Left colon (tissue), 2 donors: ENCODE measurements at places on chromosomes 6 and 20.
A peak's percentile ranks its signal among the peaks of the same experiment; 100 is the strongest.

GRCh38 chr6:168050225-168050880 lies 28.7 kb downstream of the FRMD1 start:
- no peak for DNase-seq

DNA sequence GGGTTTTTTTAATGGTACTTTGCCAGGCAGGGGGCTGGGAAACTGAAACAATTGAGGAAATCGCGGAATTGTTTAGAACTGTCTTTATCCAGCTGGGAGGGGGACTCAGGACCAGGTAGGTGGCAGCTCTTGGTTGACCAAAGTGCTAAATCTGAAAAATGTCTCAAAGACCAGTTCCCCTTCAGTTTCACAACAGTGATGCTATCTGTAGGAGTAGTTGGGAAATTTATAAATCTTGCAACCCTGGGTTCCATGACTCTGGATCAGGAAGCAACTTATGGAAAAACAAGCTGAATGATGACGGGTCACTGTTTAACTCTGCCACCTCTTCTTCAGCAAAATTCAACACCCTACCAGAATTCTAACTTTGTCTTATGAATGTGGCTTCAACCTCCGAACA lies 99.7 kb downstream of the FAM50B start:
- no peak for DNase-seq

DNA sequence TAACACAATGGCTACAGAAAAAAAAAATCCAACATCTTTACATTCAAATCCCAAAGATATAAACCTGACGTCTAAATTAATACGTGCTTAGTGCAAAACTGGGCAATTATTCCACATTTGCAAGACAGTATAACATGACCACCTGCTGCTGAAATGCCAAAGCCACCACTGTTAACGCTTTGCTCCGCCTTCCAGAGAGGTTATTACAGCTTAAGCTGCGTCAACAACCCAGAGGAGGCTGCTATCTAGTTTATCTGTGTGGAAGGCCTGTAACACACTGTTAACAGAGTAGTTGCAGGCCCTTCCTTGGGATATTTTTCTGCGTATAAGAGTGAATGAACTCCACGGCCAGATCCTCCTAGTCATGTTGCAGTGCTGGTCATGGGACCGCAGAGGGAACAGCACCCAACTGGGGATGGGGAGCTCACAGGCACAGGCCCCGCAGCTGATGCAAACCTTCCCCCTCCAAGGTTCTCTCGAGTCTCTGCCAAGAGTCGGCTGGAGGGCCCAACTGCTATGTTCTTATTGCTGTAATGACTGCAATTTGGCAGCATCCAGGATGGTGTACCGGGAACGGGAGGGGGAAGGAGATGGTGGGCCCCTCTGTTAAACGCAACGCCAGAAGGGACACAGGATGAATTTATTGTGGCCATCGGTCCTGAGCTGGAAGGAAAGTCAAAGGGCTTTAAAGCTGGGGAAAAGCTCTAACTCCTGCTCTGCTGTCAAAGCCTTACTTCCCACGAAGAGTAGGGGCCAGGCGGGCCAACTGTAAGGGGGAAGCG lies 993 bp upstream of the NCOA7 start:
- DNase-seq = peak; percentile 66

GRCh38 chr6:13480631-13481501 lies 6.5 kb downstream of the GFOD1 start:
- DNase-seq = no peak

DNA sequence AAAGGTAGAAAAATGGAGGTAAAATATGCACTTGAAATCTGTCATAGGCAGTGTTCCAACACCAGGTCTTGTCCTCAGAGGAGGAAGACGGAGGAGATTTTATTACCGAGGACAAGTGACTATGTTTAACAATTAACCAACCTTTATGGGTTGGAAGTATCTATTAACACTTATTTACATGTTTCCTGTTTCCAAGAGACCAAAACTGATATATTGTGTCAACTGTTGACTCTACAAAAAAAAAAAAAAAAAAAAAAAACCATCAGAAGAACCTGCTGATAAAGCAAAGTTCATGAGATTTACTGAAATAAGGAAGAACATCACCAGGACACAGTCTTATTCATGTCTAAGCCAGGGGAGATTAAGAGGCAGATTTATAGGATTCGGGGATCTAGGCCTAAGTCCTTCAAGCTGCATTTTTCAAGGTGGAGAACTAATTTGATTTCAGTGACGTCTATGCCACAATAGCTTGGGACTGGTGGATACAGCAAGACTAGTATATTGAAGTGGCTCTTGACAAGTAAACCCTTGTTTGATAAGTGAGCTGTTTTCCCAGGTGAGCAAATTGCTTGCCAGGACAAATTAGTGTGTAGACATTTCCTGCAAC lies 126.6 kb upstream of the NAA20 start:
- DNase-seq = no peak

DNA sequence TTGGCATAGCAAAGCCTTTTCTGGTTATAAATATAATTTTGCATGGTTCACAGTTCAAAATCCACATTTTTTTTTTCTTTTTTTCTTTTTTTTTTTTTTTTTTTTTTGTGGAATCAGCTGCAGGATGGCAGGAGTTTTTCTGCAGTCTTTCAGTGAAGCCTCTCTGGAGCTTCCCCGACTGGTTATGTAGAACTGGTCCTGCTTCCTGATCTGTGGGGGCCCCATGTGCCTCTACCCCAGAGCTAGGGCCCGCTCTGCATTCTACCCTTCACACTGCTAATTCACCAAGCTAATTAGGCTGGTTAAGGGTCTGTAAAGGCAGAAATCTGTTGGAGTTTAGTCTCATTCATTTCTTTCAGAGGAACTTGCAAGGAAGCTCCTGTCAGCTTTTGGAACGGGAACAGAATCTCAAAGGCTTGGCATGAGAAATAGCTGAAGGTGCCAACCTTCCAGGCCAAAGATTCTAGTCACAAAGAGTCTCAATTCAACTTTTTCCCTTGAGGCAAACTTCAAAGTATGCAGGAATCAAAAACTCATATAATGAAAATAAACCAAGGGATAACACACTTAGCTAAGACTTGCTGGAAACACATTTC lies 45.5 kb downstream of the HMGN3 start:
- DNase-seq = no peak

- no peak for DNase-seq
Measured at GRCh38 chr6:115971785-115972184, 88.9 kb downstream of the FRK start.

- DNase-seq = no peak
Measured at GRCh38 chr6:77653816-77654215, 977 bp downstream of the MEI4 start.

- DNase-seq = no peak
Measured at GRCh38 chr6:4727217-4727616, 49.0 kb upstream of the CDYL start.

DNA sequence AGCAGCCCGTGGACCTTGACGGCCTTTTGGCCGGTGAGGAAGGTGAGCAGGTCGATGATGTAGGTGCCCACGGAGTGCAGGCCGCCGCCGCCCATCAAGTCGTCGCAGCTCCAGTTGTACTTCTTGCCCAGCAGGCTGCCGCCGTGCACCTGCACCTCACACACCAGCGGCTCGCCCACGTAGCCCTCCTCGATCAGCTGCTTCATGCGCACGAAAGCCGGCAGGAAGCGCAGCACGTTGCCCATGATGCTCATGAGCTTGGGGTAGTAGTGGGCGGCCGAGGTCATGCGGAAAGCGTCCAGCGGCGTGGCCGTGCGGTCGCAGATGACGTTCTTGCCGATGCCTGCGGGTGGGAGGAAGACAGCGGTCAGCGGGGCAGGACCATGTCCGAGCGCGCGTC lies 37.0 kb upstream of the TBC1D7 start:
- DNase-seq = no peak

DNA sequence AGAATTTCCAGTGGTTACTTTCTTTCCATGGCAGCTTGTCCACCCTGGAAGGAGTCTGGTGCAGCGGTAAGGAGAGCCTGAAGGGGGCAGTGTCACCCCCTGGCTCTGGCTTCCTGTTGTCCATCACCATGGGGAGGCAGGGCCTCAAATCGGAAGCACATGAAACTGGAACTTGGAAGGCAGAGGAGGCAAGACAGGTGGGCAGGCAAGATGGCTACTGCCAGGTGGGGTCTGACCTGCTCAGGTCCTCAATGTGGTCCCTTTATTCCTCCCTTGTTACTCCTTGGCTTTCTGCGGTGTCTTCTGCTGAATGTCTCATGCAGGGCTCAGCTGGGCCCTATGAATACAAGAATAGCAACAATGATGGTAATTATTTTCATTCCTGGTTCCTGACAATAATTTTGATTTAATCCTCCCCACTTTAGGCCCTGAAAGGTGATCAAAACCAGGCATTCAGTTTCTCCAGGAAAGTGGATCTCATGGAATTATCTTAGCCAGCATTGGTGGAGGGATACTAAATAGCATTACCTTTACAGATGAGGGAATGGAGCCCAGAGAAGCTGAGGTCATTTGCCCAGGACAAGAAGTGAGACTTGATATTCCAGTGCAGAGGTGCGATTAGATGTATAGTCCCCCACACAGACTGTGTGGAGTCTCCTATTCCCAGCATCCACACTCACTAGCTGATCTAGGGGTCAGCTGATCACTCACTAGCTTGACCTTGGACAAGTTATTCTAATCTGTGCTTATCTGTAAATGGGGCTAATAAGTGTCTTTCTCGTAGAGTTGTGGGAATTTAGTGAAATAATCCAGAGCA lies 17.6 kb upstream of the SNAI1 start:
- DNase-seq = peak; percentile 32

DNA sequence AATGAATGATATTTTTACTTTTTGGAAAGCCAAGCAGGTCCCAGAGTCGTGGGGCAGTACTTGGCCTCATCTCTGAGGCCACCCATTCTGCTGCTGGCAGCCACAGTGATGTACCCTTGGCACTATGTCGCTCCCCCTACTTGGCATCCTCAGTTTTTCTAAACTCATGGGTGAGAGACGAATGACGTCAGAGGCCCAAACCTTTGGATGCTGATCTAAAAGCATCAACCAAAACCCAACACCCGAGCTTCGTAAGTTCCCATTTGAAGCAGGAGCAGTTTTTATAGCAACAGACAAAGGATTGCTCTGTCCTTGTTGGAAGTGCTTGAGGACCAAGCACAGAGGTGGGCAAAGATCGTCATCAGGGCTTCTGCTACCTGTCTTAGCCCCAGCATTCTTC lies 212.9 kb downstream of the PAX1 start:
- no peak for DNase-seq

DNA sequence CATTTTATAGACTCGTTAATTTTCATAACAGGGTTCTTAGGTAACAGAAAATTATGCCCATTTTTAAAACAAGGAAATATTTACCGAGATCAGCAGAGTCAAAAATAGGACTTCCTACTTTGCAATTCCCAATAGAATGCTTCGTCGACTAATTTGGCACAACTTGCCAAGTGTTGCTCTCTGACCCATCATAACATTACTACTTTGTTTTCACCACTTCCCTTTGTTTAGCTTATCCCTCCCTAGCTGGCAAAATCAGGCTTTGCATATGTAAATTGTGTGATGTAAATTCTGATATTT lies 914 bp upstream of the RANBP9 start:
- DNase-seq = no peak

- no peak for DNase-seq
Measured at GRCh38 chr6:167255918-167256553, 35.1 kb upstream of the UNC93A start.

DNA sequence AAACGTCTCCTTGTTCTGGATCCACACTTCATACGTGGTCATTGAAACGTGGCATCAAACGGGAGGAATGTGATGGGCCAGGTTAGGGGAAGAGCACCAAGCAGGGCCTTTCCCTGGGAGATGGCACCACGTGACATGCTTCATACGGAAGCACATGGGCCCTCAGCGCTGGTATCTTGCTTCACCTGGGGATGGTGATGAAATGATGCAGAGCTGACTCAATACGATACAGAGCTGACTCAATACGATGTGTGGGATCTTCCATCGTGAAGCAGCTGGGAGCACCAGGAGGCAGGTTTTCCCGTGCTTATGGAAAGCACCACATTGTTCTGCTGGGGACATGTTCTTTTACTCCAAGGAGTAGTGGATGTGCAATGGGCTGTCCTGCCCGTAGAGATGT lies 22.5 kb upstream of the TAGAP start:
- no peak for DNase-seq

- no peak for DNase-seq
Measured at GRCh38 chr20:55597526-55597925, 407.8 kb downstream of the CBLN4 start.

GRCh38 chr6:111625099-111625416 lies 19.4 kb upstream of the TRAF3IP2 start:
- DNase-seq = no peak

- no peak for DNase-seq
Measured at GRCh38 chr6:88670369-88670768, 293.0 kb downstream of the RNGTT start.
